ENCODE measurements at places on chromosomes 13 and 19.

GRCh38 chr19:2145831-2146241 is 5.5 kb downstream of the AP3D1 start:
- no peak for DNase-seq

- no peak for DNase-seq
These were observed 202.3 kb upstream of the KLHL1 start for GRCh38 chr13:70310396-70311119.

DNA sequence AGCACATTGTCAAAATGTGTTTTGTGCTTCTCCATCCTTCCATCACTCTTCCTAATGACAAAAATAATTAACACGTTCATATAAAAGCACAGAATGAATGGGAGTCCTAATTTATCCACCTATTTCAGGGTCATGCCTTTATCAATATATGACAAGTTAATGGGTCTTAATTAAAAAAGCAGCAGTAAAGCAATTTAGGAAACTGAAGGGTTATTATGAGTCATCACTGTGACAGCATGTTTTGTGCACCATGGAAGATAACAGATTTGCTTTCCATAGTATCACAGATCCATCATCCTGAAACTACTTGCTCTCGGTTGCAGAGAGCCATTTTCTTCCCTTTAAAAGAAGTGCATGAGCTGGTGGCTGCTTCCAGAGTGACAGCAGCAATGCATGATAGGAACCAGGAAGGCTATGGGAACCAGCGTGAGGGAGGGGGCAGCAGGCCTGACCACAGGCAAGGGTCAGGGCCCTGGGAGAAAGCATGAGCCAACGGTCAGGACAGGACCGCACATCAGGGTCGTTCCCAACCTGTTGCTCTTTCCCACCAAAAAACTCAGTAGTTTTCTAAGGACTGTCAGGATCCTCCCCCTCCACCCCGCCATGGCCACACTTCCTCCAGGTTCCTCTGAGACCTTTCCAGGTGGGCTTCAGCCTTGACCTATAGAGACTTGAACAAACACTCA is 784.1 kb downstream of the UQCRFS1 start:
- no peak for DNase-seq

DNA sequence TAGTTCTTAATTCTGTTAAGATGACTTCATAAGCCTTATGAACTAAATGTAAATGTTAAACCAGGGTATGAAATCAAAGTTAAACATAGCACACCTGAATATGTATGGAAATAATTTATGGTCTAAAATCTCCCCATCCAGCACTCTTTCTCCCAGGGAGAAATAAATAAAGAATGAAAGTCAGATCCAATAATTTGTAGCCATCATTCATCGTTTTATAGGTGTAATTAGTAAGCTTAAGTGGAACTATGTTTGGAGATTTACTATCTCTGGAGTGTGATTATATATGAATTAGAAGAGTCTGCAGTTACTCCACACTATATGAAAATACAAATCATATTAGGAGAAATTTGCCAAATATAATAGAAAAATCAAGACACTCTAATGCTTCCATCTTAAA is 405.1 kb downstream of the DACH1 start:
- DNase-seq, result no peak

- no peak for DNase-seq
These were observed 30.8 kb downstream of the USPL1 start for GRCh38 chr13:30648522-30649012.

DNA sequence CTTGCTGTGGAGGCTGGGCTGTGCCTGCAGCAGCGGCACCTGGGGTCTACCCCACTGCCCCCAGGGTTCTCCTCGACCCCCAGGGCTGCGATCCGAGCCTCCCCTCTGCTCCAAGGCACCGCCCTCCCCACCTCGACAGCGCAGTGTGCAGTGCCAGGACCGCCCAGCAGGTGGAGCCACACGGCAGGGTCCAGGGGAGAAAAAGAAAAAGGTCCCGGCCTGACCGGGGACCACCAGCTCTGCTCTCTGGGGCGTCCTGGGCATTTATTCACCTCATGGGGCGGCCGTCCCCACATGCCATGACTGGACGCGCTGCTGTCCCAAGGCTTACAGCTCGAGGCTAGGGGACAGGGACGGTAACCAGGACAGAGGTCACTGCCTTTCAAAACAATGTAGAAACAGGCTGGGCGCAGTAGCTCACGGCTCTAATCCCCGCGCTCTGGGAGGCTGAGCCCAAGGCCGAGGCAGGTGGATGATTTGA is 10.6 kb downstream of the REXO1 start:
- peak; percentile 93 for DNase-seq

DNA sequence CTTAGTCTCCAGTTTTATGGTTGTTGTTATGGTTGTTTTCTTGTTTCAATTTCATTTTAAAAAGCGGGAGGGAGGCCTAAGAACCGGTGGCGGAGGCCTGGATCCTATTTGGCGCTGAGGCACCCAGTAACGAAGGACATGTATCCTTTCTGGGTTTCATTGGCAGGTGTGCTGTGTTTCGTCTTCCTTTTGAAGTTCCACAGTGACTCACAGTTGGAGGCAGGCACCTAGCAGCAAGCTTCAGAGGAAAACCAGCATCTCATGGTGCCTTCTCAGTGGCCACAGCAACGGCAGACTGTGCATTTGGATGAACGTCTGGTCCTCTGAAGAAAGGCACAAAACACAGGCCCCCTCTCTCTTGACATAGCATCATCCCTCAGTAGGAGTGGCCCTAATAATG is 697.2 kb downstream of the EFNB2 start:
- no peak for DNase-seq

DNA sequence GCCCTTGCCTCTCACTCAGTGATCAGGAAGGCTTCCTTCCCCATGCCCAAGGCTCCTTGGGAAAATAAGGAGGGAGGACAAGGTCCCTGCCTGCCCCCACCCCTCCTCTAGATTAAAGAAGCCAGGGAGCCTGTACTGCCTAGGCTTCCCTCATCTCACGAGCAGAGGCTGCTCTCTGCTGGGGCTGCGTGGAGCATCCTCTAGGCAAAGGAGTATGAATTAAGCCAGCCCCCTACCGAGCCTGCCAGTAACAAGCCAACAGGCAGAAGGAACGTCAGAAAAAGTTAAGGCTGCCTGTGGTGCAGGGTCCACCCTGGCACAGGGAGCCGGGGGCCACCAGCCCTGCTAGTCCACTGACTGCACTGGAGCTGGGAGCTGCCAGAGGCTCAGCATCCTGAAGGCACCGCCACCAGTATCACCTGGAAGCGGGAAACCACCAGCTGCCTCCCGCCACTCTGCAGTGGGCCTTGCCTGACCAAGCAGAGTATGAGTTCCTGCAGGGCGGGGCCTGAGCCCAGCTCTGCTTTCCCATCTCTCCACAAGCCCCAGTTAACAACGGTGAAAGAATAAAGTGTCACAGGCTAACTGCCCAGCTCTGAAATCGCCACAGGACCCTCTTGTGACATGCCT is 6.8 kb downstream of the NAPA start:
- no peak for DNase-seq

DNA sequence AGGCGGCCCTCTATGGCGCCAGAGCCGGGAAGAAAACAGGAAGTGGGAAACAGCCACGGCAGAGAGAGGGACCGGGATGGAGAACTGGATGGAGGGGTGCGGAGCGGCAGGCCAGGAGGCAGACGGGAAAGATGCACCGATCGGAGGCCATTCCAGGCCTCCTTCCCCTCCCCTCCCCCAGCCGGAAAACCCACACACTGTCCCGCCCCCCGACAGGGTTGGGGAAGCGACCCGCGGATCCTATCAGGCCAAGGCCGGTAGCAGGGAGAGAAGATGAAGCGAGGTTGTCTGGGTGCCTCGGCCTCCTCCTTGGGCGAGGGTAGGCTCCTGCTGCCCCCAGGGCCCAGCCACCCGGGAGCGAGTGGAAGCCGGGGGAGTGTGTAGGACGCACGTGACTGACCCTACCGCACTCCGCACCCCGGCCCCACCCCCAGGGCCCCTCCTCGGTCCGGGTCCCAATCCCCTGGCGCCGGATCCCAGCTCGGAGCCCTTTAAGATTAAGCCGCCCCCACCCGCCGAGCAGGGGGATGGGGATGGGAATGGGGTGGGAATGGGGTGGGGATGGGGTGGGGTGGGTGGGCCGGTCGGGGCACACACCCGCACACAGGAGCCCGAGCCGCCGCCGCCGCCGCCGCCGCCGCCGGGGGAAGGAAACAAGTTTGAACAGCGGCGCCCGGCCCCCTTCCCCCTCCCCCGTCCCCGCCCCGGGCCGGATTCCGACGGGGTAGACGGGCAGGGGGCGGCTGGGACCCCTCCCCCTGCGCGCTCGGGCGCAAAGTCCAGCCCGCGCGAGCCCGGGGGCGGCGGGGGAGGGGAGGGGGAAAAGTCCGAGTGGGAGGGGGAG is 1.5 kb downstream of the ERF start:
- peak; percentile 62 for DNase-seq

GRCh38 chr19:32691952-32692726 is 518 bp downstream of the NUDT19 start:
- DNase-seq, result no peak

- no peak for DNase-seq
These were observed 13.1 kb downstream of the IRS2 start for GRCh38 chr13:109773276-109773675.

DNA sequence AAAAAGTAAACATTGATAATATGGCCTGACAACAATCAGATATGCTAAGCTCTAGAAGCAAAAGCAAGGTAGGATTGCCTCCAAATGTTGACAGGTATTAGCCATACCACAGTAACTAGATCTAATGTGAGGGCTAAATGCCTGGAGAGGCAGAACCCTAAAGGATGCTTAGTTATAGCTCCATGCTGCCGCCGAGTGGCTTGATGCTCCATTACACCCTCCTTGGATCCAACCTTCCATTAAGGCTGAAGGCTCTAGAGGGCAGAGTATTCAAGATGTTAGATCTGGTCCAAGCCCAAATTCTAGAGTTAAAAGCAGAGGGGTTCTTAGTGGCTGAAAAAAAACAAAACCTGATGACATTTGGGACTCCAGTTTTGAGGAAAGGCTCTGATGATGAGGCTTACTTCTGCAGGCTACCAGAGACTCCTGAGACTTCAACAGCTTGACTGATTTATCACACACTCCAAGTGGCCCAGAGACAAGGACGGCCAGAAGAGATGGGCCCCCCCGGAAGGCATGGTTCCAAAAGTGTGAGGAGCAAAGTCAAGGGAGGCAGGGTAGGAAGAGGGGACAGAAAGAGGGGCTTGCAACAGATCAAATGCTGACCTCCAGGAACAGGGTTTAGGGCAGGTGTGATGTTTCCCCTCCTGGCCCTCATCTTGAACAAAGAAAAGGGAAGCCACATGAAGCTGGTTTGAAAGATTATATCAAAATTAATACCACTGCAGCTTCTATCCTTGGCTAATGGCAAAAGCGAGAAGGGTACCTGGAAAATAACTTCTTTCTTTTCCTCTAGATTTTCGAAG is 21.9 kb upstream of the CPB2 start:
- DNase-seq, result peak; percentile 40

GRCh38 chr13:102033386-102033785 is 368.5 kb downstream of the FGF14 start:
- DNase-seq, result no peak

GRCh38 chr19:4537953-4538600 is 1.8 kb downstream of the LRG1 start:
- DNase-seq, result no peak

DNA sequence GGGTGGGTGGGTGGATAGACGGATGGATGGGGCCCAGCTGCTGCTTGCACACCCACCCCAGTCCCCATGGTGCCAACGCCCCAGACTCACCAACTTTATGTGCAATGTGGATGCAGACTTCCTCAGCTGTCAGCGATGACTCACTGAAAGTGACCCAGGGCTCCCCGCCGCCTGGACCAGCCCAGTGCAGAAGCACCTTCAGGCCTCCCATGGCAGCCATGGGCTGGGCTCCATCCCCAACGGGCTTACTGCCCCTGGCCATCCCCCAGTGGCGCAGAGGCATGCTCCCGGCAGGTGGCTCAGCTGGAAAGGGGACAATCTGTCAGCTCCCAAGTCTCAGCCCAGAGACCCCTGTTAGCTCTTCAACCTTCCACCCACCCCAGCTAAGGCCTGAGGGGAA is 2.2 kb downstream of the TYK2 start:
- no peak for DNase-seq

DNA sequence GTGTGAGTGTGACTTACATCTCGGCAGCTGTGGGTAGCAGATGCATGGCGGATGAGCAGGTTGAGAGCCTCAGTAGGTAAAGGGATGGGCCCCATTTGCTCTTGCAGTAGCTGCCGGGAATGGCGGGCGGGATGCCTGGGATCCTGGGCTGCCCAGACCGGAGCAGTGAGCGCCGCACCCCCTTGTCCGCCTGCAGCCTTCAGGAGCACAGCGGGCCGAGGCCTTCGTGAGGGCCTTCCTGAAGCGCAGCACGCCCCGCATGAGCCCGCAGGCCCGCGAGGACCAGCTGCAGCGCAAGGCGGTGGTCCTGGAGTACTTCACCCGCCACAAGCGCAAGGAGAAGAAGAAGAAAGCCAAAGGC is 4.1 kb downstream of the POP4 start:
- DNase-seq, result no peak

DNA sequence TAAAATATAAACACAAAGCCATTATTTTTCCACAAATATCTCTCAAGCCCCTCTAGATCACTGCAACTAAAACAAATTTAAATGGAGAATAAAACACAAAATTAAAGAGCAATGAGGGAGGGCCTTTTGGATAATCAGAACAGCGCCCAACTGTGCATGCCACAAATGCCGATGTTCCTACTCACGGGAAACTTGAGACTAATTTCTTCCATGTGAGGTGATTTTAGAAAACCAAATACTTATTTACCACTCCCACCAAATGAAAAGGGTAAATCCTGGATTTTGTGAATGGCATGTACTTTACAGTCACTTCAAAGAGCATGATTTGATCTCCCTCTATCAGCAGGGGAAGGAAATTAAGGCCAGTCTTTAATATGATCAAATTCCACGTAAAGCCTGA is 74.8 kb downstream of the SLC7A1 start:
- DNase-seq, result no peak

DNA sequence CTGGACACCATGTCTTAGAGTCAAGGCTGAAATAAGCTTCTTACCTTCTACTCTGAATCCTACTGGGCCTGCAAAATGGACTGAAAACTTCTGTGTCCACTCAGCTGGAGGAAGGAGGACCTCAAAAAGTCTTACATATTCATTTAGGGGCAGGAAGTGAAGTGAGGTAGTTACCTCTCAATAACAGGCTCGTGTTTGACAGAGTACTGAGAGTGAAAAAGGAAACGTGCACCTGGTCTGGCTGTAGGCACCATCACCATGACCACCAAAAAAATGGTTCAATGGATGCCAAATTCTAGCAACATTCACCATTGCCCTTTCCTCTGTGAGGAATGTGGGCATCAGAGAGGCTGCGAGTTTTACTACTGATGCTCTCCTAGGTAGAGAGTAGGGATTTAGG is 176.2 kb downstream of the RFC3 start:
- DNase-seq, result no peak

DNA sequence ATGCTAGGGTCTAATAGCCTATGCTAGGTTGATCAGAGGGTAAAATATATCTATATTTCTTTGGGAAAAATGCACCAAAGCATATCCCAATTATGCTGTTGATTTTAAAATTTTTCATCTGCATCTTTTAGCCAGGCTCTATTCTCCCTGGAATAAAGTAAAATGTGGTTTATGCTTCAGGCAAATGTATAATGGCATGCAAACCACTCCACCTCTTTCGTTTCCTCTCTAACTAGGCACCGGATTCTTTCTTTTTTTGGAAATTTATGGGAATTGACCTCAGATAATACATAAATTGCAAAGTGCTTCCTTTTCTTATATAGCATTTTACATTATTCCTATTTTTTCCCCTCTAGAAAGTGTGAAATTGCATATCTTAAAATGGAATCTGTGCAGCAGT is 386.5 kb downstream of the OLFM4 start:
- DNase-seq, result no peak

Data from D721Med (cell line).